H4 (cell line): ENCODE measurements at places on chromosomes 5 and 9. TPM values are rescaled to one million over a fixed set of nuclear protein-coding genes. Genes with fewer than 3 reads are reported as not detected.

The DIRAS2 gene
- total RNA-seq: 0.08 and 0.23 TPM in 2 replicates

The ZDHHC11 gene
- total RNA-seq: 0.50 and 2.0 TPM in 2 replicates

The IARS1 gene
- 166 and 199 TPM in 2 replicates for total RNA-seq

The SPATA31D4 gene
- total RNA-seq: not detected in 2 replicates

The ADAMTS19 gene
- total RNA-seq: 39.3 and 45.1 TPM in 2 replicates

The ZFP37 gene
- 2.3 and 2.4 TPM in 2 replicates for total RNA-seq
